ENCODE measurements at places on chromosomes 1 and 21. TPM values are rescaled to one million over a fixed set of nuclear protein-coding genes. Genes with fewer than 3 reads are reported as not detected.

PROK1 gene
- not detected for total RNA-seq

CD53 gene
- total RNA-seq = 28.2 TPM

GRCh38 chr21:8990326-8991087 is 1530.9 kb upstream of the TPTE start:
- H3K27ac ChIP-seq = no peak overlapping the region
- H3K36me3 ChIP-seq = no peaks in the 10 kb centered on the region
- peak; percentile 54 for DNase-seq

LRRC3 gene
- total RNA-seq = 3.9 TPM

GRCh38 chr21:34994766-34995631 is 54.1 kb downstream of the RUNX1 start:
- no peak for DNase-seq
- H3K36me3 ChIP-seq = no peaks in the 10 kb centered on the region
- no peaks in the 10 kb centered on the region for H3K27me3 ChIP-seq
- no peak overlapping the region for H3K27ac ChIP-seq
- peaks cover 45% of the 10 kb centered on the region for H3K4me1 ChIP-seq
- no peak overlapping the region for H3K4me3 ChIP-seq

- no peaks in the 10 kb centered on the region for H3K4me1 ChIP-seq
- H3K36me3 ChIP-seq = no peaks in the 10 kb centered on the region
- no peak overlapping the region for H3K27ac ChIP-seq
Measured at GRCh38 chr21:35792569-35793305, 267.6 kb downstream of the SETD4 start.

S100A14 gene
- total RNA-seq = 1.8 TPM

RAP1GAP gene
- 0.54 TPM for total RNA-seq

- H3K4me3 ChIP-seq = no peak overlapping the region
- H3K4me1 ChIP-seq = no peaks in the 10 kb centered on the region
- DNase-seq = no peak
- no peaks in the 10 kb centered on the region for H3K27me3 ChIP-seq
- H3K27ac ChIP-seq = no peak overlapping the region
Measured at GRCh38 chr1:67683316-67683715, 1.7 kb upstream of the GADD45A start.

KRTAP19-4 gene
- not detected for total RNA-seq

DNA sequence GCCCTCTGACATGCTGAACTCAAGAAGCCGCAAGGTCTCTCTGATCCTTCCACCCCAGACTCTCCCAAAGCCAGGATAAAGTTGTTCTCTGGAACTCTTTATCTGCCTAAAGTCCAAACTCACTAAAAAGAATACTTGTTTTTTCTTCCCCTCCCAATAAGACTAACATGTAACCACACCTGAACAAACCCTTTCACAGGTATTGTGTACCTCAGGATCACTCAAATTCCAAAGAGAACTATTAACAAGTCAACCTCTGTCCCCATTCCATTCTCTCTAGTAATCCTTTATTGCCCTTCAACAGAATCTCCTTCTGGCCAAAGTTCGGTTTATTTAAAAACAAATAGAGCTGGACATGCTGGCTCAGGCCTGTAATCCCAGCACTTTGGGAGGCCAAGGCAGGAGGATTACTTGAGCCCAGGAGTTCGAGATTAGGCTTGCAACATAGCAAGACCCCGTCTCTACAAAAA is 4.1 kb upstream of the TOE1 start:
- H3K27me3 ChIP-seq = no peaks in the 10 kb centered on the region
- peaks cover 25% of the 10 kb centered on the region for H3K36me3 ChIP-seq
- no peak overlapping the region for H3K4me3 ChIP-seq
- DNase-seq = no peak
- no peak overlapping the region for H3K27ac ChIP-seq

GRCh38 chr21:16071761-16072160 is 342.0 kb downstream of the USP25 start:
- peaks cover 5% of the 10 kb centered on the region for H3K4me1 ChIP-seq
- no peaks in the 10 kb centered on the region for H3K27me3 ChIP-seq
- no peak overlapping the region for H3K27ac ChIP-seq
- DNase-seq = no peak

RGS13 gene
- not detected for total RNA-seq

SELP gene
- 1.8 TPM for total RNA-seq

DNA sequence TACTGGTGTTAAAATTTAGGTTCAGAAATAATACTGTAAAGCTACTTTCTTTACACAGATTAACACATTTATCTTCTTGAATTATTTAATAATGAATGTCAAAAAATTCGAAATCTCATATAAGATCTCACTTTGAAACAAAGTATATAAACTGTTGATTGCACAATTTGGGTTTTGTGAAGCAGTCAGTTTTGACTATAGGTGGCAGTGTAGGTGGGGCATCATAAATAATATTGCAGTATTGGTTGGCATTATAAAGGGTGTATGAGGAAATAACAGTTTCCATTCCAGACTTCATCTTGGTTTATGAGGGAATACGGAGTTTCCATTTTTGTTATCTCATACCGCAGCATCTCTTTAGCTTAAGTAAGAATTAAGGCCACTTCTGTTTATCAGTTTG is 49.9 kb downstream of the SUCO start:
- no peak overlapping the region for H3K4me3 ChIP-seq
- H3K4me1 ChIP-seq = no peaks in the 10 kb centered on the region
- H3K27ac ChIP-seq = no peak overlapping the region
- DNase-seq = no peak
- peaks cover 37% of the 10 kb centered on the region for H3K36me3 ChIP-seq
- H3K27me3 ChIP-seq = no peaks in the 10 kb centered on the region

DNA sequence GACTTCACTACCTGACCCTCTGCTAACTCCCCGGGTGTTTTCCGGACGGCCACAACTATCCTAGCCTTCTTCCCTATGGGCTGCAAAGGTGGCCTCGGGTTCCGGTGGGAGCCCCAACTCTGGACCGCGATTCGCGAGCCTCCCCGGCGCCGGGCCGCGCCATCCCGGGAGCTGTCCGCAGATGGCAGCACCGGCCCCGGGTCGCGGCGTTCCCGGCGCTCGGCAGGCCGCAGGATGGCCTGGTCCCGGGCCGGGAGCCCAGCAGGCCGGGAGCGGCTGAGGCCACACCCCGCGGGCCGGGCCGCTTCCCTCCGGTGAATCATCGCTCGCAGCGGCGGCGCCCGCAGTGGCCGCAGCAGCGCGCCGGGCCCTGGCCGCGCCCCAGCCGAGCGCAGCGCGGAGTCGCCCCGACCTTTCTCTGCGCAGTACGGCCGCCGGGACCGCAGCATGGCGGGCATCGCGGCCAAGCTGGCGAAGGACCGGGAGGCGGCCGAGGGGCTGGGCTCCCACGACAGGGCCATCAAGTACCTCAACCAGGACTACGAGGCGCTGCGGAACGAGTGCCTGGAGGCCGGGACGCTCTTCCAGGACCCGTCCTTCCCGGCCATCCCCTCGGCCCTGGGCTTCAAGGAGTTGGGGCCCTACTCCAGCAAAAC is at the start of gene CAPN2:
TSS of gene CAPN2 (plus strand) at position 346 of the 656 bp plus-strand sequence. CDS start at position 448, 102 bp downstream.
- no peaks in the 10 kb centered on the region for H3K27me3 ChIP-seq
- peaks cover 49% of the 10 kb centered on the region for H3K4me1 ChIP-seq
- H3K27ac ChIP-seq = peak within 1 kb of the TSS; percentile 91

- no peaks in the 10 kb centered on the region for H3K27me3 ChIP-seq
- H3K27ac ChIP-seq = no peak overlapping the region
- no peak overlapping the region for H3K4me3 ChIP-seq
- H3K4me1 ChIP-seq = peaks cover 44% of the 10 kb centered on the region
Measured at GRCh38 chr1:40701684-40702083, 10.2 kb downstream of the NFYC start.

DNA sequence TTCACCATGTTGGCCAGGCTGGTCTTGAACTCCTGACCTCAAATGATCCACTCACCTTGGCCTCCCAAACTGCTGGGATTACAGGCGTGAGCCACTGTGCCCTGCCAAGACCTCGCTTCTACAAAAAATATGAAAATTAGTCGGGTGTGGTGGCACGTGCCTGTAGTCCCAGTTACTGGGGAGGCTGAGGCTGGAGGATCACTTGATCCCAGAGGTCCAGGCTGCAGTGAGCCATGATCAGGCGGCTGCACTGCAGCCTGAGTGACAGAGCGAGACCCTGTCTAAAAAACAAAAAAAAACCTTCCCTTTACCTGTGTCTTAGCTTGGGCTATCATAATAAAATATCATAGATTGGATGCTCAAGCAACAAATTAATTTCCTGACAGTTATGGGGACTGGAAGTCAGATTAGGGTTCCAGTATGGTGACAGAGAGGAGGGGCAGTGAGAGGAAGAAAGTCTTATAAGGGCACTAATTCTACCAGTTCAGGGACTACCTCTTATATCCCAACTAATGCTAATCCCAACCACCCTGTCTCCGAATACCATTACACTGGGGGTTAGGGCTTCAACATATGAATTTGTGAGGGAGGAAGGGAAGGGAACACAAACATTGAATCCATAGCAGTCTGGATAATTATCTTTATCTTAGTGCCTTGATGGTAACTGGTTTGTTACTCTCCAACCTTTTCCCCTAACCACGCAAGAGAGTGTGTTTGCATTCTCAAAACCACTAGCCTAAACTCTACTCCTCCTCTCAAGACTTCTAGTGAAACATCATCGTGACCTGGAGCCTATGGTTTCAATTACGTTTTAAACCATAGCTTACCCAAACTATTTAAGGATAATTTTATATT is 1.0 kb upstream of the NAXE start:
- no peaks in the 10 kb centered on the region for H3K4me1 ChIP-seq
- peak overlapping the region; percentile 90 for H3K27ac ChIP-seq
- no peaks in the 10 kb centered on the region for H3K36me3 ChIP-seq

DNA sequence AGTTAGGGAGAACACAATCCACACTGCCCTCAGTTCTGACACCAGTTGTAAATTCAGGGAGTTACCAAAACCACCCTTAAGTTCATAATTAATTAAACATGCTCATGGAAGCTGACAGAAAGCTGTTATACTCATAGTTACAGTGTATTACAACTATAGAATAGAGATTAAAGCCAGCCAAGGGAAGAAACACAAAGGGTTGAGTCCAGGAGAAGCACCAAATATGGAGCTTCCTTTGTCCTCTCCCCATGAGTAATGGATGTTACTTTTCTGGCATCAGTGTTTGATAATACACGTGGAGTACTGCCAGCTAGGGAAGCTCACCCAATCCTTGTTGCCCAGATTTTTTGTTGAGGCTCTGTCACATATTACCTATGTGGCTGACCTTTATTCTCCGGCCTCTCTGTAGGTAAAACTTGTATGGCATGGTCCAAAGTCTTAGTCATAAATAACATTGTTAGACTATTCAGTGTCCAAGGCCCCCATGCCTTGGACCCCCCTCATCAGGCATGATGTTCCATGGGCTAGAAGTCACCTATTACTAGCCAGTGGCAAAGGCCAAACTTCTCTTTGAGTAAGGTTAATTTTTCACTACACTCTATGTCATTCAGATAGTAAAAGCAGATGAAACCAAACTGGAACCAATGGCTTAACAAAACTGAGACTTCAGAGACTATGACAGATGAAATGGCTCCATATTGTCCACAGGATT is 175.7 kb downstream of the GPR52 start:
- H3K4me1 ChIP-seq = no peaks in the 10 kb centered on the region
- H3K27me3 ChIP-seq = no peaks in the 10 kb centered on the region
- H3K36me3 ChIP-seq = no peaks in the 10 kb centered on the region
- no peak overlapping the region for H3K4me3 ChIP-seq
- no peak overlapping the region for H3K27ac ChIP-seq

DNA sequence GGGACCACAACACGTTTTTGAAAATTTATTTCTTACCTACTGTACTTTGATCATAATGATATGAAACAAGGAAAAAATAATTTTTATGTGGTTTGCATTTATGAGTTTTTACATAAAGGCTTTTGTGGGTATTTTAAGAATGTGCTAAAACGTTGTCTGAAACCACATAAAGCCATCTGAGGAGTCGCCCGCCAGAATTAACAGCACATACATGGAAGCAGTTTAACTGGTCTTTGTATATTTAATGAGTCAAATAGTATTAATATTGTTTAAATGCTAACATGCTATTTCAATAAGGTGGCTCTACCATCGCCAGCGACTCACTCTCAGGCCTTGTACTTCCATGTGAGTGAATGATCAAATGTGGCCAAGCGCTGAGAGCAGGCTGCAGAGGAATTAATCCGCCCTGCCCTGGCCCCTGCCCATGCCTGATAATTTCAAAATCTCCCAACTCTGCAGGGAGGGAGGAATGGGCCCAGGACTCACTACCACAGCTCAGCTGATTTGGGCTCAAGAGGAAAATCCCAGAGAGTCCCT is 49.6 kb downstream of the SLC66A1 start:
- H3K36me3 ChIP-seq = peaks cover 22% of the 10 kb centered on the region
- H3K27ac ChIP-seq = no peak overlapping the region
- no peaks in the 10 kb centered on the region for H3K27me3 ChIP-seq
- H3K4me3 ChIP-seq = no peak overlapping the region
- H3K4me1 ChIP-seq = peaks cover 36% of the 10 kb centered on the region

- no peaks in the 10 kb centered on the region for H3K4me1 ChIP-seq
- no peak for DNase-seq
- H3K27ac ChIP-seq = peak overlapping the region; percentile 96
- no peaks in the 10 kb centered on the region for H3K27me3 ChIP-seq
- peak overlapping the region; percentile 62 for H3K4me3 ChIP-seq
- no peaks in the 10 kb centered on the region for H3K36me3 ChIP-seq
Measured at GRCh38 chr1:23559985-23560741, 862 bp upstream of the ID3 start.

All from sigmoid colon (tissue), 7 donors.